ENCODE measurements at places on chromosomes 11 and 22. TPM values are rescaled to one million over a fixed set of nuclear protein-coding genes. Genes with fewer than 3 reads are reported as not detected.

The CELSR1 gene
- 3.0 TPM for total RNA-seq

- no peak overlapping the region for H3K4me3 ChIP-seq
- no peak for DNase-seq
- peaks cover 48% of the 10 kb centered on the region for H3K27me3 ChIP-seq
- H3K4me1 ChIP-seq, result no peaks in the 10 kb centered on the region
These were observed 45.5 kb downstream of the ADM start for GRCh38 chr11:10350334-10350733.

GRCh38 chr11:63510360-63511047, 4.6 kb downstream of the LGALS12 start:
- DNase-seq, result no peak
- H3K27me3 ChIP-seq, result no peaks in the 10 kb centered on the region
- peaks cover 2% of the 10 kb centered on the region for H3K4me1 ChIP-seq
- no peak overlapping the region for H3K4me3 ChIP-seq
- H3K36me3 ChIP-seq, result no peaks in the 10 kb centered on the region

- H3K27me3 ChIP-seq, result no peaks in the 10 kb centered on the region
- H3K4me3 ChIP-seq, result no peak overlapping the region
- peaks cover 6% of the 10 kb centered on the region for H3K36me3 ChIP-seq
These were observed 47.3 kb downstream of the TSPAN18 start for GRCh38 chr11:44774108-44774507.

The PLAAT2 gene
- 0.63 TPM for total RNA-seq

DNA sequence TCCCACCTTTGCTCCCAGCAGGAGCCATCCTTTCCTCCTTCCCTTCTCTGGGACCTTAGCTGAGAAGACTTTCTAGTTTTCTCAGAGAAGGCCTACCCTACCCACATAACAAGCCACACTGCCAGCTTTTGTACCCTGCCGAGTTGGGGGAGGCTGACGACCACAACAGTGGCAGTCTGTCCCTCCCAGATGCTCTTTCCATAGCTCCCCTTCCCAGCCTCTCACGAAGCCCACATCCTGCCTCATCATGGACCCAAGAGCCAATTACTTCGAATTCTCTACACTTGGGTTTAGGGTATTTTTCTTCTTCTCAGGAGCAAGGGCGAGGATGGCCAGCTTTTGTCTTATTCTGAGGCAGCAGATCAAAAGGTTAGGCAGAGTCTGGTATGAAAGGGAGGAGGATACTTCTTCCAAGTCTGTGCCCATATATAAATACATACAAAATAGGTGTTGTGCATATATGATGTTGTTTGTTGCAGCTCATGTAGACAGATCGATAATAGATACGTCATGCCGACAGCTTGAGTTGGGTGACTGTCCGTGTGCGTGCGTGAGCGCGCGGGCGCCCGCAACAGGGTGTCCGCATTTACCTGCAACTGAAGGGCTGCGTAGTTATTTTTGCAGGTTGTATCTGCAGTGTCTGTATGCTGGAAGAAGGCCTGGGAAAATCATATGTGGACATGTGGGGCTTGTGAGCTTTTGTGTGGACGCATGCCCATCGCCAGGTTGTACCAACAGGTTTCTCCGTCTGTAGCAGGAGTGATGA, 846 bp upstream of the NRGN start:
- H3K27me3 ChIP-seq, result peaks cover 13% of the 10 kb centered on the region
- peak overlapping the region; percentile 91 for H3K4me3 ChIP-seq
- DNase-seq, result no peak
- H3K36me3 ChIP-seq, result no peaks in the 10 kb centered on the region

- H3K36me3 ChIP-seq, result no peaks in the 10 kb centered on the region
- no peak overlapping the region for H3K27ac ChIP-seq
- DNase-seq, result no peak
- peaks cover 7% of the 10 kb centered on the region for H3K27me3 ChIP-seq
- no peak overlapping the region for H3K4me3 ChIP-seq
These were observed 86.2 kb downstream of the NXPE2 start for GRCh38 chr11:114764563-114764962.

GRCh38 chr11:46391186-46391577, 394 bp downstream of the CHRM4 start:
- H3K4me3 ChIP-seq, result no peak overlapping the region
- H3K4me1 ChIP-seq, result peaks cover 31% of the 10 kb centered on the region
- H3K27ac ChIP-seq, result peak overlapping the region; percentile 27
- peaks cover 41% of the 10 kb centered on the region for H3K27me3 ChIP-seq

The FHIP1B gene
- 33.8 TPM for total RNA-seq

DNA sequence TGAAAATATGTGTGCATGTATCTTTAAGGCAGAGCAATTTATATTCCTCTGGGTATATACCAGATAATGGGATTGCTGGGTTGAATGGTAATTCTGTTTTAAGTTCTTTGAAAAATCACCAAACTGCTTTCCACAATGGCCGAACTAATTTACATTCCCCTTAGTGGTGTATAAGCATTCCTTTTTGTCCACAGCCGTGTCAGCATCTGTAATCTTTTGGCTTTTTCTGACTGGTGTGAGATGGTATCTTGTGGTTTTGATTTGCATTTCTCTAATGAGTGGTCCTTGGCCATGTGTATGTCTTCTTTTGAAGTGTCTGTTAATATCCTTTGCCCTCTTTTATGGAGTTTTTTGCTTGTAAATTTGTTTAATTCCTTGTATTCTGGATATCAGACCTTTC, 24.3 kb downstream of the CCDC15 start:
- no peak overlapping the region for H3K4me3 ChIP-seq
- no peaks in the 10 kb centered on the region for H3K4me1 ChIP-seq
- no peaks in the 10 kb centered on the region for H3K27me3 ChIP-seq
- peaks cover 6% of the 10 kb centered on the region for H3K36me3 ChIP-seq
- no peak overlapping the region for H3K27ac ChIP-seq

The CLMP gene
- total RNA-seq, result 0.67 TPM

DNA sequence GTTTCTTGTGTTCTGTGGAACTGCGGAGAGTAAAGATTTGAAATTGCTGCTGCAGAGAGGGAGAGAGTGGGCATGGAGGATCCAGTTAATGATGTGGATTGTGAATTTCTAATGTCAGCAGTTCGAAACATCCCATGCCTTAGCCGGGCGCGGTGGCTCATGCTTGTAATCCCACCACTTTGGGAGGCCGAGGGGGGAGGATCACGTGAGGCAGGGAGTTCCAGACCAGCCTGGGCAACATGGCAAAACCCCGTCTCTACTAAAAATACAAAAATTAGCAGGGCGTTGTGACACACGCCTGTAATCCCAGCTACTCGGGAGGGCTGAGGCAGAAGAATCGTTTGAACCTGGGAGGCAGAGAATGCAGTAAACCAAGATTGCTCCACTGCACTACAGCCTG, 1.1 kb upstream of the CAVIN3 start:
- H3K4me3 ChIP-seq, result peak overlapping the region; percentile 81
- no peak overlapping the region for H3K27ac ChIP-seq
- H3K36me3 ChIP-seq, result peaks cover 8% of the 10 kb centered on the region
- peaks cover 71% of the 10 kb centered on the region for H3K27me3 ChIP-seq
- peaks cover 9% of the 10 kb centered on the region for H3K4me1 ChIP-seq

DNA sequence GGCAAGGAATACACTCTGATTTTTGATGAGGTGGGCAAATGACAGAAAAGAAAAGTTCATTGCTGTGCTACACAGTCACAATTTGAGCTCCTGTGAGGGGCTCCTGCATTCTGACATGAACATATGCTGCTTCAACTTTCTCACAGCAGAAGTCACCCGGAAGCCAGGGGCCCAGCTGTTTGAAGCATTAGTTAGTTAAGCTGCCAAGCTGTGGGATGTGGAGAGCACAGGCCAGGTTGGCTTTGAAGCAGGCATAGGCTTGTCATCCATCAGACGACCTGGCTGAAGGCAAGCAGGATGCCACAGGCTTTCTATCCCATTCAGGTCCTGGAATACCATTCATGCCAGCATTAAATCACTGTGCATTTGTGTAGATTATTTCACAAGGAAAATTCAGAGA, 63.1 kb downstream of the MTNR1B start:
- DNase-seq, result no peak
- H3K4me3 ChIP-seq, result no peak overlapping the region
- peaks cover 13% of the 10 kb centered on the region for H3K27me3 ChIP-seq
- no peak overlapping the region for H3K27ac ChIP-seq

Measured in T-helper 17 cell (primary cell).